ENCODE measurements at places on chromosomes 12 and 14.

GRCh38 chr14:73728717-73729330 lies 14.6 kb upstream of the PNMA1 start:
- peak; percentile 79 for DNase-seq

DNA sequence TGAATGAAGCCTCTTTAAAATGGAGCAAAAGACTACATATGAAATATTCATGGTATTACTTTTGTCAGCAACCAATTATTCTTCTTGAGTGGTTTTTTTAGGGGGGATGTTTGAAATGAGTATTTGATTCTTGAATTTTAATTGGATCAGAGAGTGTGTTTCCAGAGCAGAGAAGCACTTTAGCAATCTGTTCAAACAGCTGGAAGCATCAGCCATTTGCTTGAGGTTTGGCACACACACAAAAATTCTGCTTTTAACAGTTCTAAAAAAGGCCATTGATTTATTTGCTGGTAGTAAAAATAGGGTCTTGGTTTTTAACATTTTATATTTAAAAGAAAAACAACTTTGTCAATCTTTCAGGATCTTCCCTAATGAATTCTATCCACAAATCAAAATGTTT lies 292.7 kb downstream of the LRFN5 start:
- no peak for DNase-seq

GRCh38 chr12:30796313-30796780 lies 41.6 kb upstream of the CAPRIN2 start:
- no peak for DNase-seq

- DNase-seq = no peak
These were observed 99.9 kb downstream of the TMTC3 start for GRCh38 chr12:88241862-88242570.

GRCh38 chr12:63929426-63929825 lies 84.9 kb downstream of the SRGAP1 start:
- DNase-seq = no peak

GRCh38 chr14:23414254-23414653 lies 6.2 kb upstream of the MYH6 start:
- DNase-seq = no peak

- DNase-seq = no peak
These were observed at the start of gene TMEM52B for GRCh38 chr12:10178821-10179220. Gene TMEM52B (plus strand): TSS chr12:10179032. CDS start chr12:10179575, 543 bp downstream.

DNA sequence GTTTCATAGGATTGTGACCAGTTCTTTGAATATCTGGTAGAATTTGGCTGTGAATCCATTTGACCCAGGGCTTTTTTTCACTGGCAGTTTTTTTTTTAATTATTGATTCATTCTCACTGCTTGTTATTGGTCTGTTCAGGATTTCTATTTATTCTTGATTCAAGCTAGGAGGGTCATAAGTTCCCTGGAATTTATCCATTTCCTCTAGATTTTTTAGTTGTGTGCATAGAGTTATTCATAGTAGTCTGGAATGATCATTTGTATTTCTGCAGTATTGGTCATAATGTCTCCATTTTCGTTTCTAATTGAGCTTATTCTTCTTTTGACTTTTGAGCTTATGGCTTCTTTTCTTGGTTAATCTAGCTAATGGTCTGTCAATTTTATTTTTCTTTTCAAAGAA lies 291.6 kb downstream of the AKAP6 start:
- DNase-seq = no peak

- no peak for DNase-seq
These were observed 27.7 kb downstream of the LRP6 start for GRCh38 chr12:12239127-12239526.

- DNase-seq = no peak
These were observed 7.5 kb downstream of the PTPN6 start for GRCh38 chr12:6958609-6959057.

DNA sequence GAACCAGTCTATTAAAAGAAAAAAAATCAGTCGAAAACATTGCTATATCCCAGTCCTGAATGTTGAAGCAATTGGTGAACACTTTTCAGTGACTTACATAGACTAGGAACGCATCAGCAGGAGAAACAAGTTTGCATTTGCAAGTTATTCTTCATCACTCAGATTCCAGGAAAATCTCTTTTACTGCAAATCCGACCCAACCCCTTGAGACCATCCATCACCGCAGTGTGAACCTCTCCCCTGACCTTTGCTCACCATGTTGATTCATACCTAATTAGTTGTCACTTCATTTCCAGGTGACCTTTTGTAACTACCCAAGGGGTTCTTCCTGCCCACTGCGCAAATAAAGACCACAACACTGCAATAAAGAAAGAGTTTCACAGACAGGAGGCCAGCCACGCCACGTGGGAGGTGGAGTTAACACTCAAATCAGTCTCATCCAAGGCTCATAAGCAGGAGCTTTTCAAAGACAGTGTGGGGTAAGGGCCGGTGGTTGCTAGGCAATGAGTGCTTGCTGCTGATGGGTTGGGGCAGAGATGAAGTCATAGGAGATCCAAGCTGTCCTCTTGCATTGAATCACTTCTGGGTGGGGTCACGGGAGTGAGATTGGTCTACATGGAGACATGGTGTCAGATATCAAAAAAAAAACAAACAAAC lies 241.3 kb upstream of the TMEM132C start:
- DNase-seq = no peak

DNA sequence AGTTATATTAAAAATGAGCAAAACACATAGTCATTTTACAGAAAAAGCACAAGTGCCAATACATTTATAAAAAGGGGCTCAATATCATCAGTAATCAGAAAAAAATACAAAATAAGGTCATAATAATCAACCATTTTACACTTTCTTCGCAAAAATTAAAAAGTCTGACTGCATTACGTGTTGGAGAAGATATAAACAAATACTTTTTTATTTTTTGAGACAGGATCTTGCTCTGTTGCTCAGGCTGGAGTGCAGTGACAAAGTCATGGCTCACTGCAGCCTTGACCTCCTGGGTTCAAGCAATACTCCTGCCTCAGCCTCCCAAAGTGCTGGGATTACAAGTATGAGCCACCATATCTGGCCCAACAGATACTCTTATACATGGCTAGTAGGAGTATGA lies 181.5 kb upstream of the DIO3 start:
- DNase-seq = no peak

- DNase-seq = no peak
These were observed 55.2 kb downstream of the GALNT4 start for GRCh38 chr12:89469361-89469760.

DNA sequence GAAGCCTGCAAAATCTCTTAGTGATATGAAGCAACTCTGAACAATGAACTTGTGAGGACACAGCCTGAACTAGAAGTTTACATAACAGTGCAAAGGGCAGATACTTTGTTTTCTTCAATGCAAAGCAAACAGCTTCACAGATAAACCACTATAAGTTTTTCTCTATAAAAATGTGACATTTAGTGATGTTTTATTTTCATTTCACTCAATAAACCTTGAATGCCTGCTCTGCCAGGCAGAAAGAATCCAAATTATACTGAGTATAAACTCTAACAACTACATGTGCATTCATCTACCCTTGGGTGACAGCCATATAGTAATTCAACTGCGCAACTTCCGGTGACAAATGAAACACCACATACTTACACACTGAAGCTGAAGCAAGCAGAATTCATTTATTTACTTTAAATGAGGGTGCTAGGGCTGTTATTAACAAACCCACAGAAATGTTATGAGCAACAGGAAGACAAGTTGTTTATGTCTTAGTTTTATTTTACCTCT lies 10.3 kb downstream of the DCP1B start:
- DNase-seq = no peak

- peak; percentile 8 for DNase-seq
These were observed 51.5 kb downstream of the DCAF5 start for GRCh38 chr14:69101331-69101826.

DNA sequence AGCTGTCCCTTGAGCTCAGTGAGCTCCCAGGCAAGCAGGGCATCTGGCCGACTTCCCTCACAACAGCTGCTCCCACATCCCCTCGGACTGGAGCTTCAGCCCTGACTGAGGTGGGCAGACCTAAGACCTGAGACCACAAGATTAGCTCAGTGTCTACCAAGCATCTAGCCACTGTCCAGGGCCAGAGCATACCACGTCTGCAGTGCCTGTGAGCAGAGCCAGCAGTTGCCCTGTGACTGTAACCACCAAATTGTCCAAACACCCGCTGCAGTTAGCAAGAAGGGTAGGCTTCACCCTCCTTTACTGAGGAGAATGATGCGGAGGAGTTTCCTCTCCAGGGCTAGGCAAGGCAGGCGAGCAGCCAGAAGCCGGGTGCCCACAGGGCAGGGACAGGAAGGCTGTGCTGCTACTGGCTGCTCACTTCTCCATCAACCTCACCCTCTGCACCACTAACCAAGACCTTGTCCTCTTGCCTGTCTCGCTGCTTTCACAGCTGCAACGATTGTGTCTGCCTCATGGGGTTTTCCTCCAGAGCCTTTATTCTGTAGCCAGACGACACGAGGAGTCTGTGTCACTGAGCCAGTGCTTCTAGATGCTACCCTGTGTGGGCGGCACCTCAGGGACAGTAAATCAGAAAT lies 53.9 kb downstream of the ANAPC7 start:
- DNase-seq = peak; percentile 94

- no peak for DNase-seq
These were observed 76.8 kb upstream of the WSCD2 start for GRCh38 chr12:108052260-108052659.

DNA sequence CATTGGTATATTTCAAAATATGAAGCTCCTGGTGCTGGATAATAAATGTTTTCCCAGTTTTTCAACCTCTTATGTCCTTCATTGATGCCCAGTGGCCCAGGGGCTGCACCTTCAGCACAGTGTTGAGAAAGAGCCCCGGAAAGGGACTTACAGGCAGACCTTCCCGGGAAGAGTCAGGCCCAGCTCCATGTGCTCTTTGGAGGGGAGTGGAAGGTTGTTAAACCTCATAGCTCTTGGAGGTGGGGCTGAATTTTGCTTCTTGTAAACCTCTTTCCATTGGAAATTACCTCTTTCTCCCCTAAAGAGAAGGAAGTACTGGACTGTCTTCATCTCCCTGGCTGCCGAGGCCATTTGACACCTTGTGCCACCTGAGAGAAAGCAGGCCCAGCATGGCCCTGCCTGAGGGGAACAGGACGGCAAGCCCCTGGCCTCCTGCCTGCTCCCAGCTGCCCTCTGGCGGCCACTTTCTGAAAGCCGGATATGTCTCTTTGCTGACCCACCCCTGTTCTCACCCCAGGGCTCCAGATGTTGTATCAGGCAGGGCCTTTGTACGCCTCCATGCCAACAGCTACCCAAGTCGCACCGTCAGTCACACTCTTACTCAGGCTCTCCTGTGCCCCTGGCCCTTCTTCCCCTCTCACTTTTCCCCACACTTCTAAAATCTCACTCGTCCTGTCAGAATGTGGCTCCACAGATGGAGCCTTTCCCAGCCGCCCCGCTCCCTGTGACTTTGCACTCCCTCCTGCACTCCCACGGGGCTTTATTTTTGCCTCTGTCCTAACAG lies 43.0 kb downstream of the EVL start:
- peak; percentile 63 for DNase-seq

DNA sequence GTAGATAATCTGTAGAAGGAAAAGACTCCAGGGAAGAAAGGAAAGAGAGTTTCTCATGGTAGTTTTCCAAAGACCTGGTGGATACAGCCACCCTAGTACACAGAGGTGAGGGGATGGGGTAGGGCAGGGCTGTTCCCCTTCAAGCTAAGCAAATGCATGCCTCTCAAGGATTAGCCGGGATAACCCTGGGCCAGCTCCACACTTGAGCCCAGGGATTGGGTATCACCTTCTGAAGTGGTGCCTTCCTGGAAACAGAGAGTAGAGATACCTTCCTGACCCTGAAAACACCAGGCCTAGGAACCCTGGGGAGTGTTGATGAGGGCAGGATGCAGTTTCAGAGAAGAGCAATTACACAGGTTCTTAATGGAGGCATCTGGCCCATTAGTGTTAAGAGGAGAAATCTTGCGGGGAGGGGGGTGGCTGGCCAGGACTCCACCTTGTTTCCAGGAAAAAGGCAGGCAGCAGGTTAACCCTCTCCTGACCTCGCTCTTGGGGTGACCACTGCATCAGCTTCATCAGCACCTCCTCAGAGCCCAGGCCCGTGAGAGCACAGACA lies 106.9 kb upstream of the TMEM233 start:
- DNase-seq = no peak

- DNase-seq = no peak
These were observed 19.6 kb downstream of the OTUB2 start for GRCh38 chr14:94045563-94046345.

DNA sequence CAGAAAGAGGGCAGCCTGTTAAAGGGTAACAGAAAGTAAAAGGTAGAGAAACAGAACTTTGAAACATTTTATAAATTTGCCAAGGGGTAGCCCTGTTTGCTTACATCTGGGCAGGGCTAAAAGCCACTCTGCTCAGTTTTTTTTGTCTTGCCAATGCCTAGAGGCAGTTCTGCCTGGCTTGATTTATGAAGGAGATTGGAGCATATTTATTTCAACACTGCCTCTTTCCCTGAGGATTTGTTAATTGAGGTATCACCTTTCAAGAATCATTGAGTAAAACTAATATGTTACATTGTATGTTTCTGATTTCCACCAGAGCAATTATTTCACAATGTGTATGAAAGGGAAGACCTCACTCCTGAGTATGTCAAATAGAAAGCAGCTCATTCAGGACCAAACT lies 160.8 kb downstream of the GXYLT1 start:
- DNase-seq = no peak

- DNase-seq = no peak
These were observed 872 bp downstream of the FAM177A1 start for GRCh38 chr14:35046751-35047536.

DNA sequence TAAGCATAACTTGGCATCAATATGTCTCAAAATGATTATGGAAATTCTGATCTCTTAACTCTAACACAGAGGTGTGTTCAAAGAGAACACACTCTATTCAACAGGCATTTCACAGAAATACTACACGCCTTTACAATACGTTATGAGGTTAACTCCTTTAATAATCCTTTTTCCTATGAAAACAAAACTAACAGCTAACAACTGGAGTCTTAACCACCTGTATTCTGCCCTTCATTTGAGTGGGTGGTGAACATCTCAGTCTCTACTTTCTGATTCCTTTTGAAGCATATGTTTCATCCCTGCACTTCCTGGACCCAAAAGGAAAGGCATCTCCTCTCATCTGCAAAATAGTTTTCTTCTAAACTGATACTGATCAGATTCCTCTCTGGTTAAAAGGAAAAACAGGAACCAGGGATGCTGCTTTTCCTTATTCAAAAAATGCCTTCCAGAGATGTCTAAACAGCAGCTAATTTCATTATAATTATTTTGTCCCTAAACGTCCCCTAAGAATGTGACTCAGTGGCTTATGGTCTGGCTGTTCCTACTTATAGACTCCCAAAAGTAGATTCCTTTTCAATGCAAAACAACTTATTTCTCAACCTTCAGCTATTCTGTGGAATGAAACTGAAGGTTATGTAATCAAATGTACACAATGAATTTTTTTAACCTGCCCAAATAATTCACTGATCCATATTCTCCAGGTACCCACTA lies 24.1 kb downstream of the ITPR2 start:
- DNase-seq = no peak

DNA sequence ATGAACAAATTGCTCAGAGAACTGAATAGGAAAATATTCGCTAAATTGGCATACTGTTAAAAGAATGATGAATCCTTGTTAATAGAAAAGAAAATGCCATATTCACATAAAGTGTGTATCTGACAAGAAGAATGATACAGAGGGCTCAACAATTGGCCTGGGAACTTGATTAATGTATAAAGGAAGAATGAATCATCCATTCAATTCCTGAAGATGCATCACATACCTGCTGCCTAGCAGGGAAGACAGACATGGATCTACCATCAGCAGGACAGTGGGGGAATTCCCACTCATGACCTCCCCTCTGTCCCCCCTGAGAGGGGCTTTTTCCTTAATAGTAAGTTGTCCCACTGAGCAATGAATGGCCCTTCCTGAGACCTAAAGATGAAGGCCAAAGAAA lies 13.5 kb downstream of the PTPN21 start:
- no peak for DNase-seq

Data from GDM1 (cell line).